ENCODE measurements at places on chromosomes 5 and 9.

GRCh38 chr9:87672586-87672985 lies 53.3 kb upstream of the CTSL start:
- no peak for DNase-seq

- DNase-seq, result no peak
These were observed 12.9 kb downstream of the OTULINL start for GRCh38 chr5:14594378-14595074.

DNA sequence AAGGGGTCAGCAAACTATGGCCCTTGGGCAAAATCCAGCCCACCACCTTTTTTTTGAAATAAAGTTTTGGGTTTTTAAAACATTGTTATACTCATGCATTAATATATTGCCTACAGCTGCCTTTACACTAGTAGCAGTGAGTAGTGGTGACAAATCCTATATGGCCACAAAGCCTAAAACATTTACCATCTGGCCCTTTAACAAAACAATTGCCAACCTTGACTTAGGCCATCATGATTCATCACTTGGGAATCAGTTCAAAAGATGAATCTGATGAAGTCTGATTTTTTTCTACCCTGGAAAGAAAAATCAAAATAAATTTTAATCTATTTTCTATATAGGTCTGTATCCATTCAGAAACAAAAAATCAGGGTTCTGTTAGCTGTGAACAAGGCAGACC lies 484.9 kb downstream of the BNC2 start:
- DNase-seq, result no peak

GRCh38 chr5:53366245-53366644 lies 114.2 kb upstream of the FST start:
- DNase-seq, result no peak

GRCh38 chr5:142834504-142834903 lies 64.3 kb downstream of the ARHGAP26 start:
- DNase-seq, result no peak

DNA sequence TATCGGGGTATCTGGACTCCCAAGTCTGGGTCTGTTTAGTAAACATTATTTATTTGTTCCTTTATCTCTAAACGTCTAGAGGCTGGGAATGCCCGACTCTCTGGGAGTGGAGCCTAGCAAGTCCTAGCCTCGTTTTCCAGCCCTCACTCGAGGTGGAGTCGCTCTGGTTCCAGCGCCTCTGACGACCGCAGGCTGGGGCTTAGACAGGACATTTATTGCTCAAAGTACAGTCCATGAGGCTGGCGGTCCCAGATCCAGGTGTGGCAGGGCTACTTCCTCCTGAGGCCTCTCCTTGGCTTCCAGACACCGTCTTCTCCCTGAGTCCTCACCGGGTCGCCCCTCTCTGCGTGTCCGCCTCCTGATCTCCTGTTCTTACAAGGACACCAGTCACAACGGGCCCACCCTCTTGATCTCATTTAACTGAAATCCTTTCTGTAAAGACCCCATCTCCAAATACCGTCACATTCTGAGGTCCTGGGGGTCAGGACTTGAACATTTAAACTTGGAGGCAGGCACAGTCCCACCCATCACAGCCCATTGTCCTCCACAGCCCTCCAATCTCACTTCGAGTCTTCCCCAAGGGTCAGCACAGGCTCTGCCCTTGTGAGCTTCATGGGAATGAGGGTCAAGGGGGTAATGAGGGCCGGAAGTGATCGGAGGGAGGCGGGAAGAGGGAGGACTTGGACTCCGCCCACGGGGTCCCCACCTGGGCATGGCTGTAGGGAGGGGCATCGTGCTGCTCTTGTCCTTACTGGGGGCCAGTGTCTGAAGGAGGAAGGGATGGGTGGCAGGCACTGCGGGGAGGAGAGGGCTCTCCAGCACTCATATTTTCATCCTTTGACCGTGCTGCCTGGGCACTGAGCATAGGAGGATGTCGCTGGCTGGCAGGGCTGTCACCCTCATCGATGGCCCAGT lies 12.2 kb upstream of the CLPTM1L start:
- no peak for DNase-seq

GRCh38 chr9:100222674-100223073 lies 123.6 kb downstream of the INVS start:
- no peak for DNase-seq

DNA sequence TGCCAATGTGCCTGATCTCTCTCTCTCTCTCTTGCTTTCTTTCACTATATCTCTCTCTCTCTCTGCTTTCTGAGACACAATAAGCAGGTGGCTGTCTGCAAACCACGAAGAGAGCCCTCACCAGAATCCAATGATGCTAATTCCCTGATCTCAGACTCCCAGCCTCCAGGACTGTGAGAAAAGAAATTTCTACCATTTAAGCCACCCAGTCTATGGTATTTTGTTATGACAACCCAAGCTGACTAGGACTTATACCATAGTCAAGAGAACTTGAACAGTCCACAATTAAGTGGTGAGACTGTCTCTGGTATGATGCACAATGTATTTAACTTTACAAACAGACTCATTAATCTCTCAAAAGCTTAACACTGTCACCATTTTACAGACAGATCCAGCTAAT lies 67.0 kb downstream of the NFIB start:
- DNase-seq, result no peak
